ENCODE measurements at places on chromosomes 11 and 22.

DNA sequence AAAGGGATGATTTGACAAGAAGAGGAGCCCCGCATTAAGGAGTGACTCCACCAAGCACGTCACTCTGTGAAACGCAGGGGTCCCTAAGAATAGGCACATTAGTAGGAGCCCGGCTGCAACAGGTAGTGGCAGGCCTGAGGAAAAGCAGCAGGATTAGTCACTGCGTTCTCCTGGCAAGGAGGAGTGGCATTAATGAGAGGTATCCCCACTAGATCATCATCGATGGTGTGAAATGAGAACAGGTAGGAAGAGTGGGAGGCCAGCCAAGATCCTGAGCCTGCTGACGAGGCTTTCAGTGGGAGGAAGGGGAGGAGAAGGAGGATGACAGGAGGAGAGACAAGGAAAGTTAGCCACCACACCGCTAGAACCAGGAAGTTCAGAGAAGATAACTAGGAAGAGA lies 38.6 kb downstream of the NRXN2 start:
- no peak for DNase-seq

- DNase-seq: no peak
Observed at GRCh38 chr22:30214703-30215407, 31.7 kb downstream of the LIF start.

GRCh38 chr11:44778195-44779100 lies 51.7 kb downstream of the TSPAN18 start:
- DNase-seq: no peak

- DNase-seq: no peak
Observed at GRCh38 chr11:75013051-75013450, 24.3 kb downstream of the NEU3 start.

GRCh38 chr11:106917973-106918372 lies 100.3 kb downstream of the GUCY1A2 start:
- peak; percentile 56 for DNase-seq

- no peak for DNase-seq
Observed at GRCh38 chr11:27187075-27187847, 146.6 kb downstream of the BBOX1 start.

DNA sequence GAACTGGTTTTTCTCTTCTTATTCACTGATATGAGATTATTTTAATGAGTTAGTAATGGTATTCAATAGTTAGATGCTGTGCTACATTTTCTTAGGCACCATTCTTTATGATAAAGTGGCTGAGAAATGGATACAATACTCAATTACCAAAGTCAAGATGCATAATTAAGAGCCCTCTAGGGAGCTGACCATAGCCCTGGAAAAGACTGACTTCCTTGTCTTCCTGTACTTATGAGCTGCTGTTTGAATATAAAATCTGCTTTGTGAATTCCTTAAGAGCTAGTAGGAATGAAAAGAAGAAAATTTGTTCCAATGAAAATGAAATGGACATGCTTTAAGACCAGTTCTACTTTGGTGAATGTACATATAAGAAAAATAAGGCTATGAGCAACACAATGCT lies 452.3 kb downstream of the KCNA4 start:
- no peak for DNase-seq
